ENCODE measurements at places on chromosomes 1 and 21.

- DNase-seq: no peak
Observed at GRCh38 chr1:18511874-18512150, 31.1 kb downstream of the KLHDC7A start.

GRCh38 chr1:44407430-44408211 is 2.6 kb downstream of the RNF220 start:
- no peak for DNase-seq

DNA sequence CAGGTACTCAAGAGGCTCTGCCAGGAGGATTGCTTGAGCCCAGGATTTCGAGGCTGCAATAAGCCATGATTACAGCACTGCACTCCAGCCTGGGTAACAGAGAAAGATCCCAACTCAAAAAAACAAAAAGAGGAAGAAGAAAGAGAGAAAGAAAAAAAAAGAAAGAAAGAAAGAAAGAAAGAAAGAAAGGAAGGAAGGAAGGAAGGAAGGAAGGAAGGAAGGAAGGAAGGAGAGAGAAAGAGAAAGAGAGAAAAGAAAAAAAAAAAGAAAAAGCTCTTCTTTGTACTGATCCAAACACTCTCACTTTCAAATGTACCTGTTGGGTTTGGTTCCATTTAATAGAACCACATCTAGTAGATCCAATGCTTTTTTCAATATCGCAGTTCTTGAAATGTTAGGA is 11.8 kb downstream of the BATF3 start:
- no peak for DNase-seq

GRCh38 chr1:12600335-12600734 is 17.7 kb downstream of the DHRS3 start:
- no peak for DNase-seq

GRCh38 chr1:43831851-43832250 is 101.8 kb upstream of the ARTN start:
- no peak for DNase-seq

DNA sequence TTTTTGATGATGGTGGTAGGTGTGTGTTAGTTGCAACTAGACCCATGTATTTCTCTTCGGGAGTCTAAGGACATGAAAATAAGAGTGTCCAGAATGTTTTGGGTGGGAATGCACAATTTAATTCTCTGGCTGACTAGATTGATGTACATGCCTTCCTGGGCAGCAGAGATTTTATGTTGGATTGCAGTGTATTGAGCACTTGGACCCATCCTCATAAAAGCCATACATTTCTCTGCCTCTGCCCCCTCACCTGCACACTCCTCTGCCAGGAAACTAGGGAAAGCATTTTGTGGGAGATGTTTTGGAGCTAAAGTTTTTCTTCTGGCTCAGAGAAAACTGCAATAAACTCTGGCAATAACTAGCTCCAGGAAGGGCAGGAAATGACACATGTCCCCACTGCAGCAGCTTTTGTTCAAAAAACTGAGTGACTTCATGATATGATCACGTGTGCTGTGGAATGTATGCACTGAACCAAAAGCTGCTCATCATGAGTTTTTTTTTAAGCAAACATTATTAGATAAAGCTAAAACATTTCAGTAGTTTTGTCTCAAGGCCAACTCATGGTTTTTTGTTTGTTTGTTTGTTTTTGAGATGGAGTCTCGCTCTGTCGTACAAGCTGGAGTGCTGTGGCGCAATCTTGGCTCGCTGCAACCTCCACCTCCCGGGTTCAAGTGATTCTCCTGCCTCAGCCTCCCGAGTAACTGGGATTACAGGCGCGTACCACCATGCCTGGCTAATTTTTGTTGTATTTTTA is 17.6 kb downstream of the RIT1 start:
- no peak for DNase-seq

- peak; percentile 38 for DNase-seq
Observed at GRCh38 chr1:17893891-17894631, 138.9 kb downstream of the ACTL8 start.

- peak; percentile 70 for DNase-seq
Observed at GRCh38 chr21:45525153-45525909, 16.9 kb downstream of the SLC19A1 start.

DNA sequence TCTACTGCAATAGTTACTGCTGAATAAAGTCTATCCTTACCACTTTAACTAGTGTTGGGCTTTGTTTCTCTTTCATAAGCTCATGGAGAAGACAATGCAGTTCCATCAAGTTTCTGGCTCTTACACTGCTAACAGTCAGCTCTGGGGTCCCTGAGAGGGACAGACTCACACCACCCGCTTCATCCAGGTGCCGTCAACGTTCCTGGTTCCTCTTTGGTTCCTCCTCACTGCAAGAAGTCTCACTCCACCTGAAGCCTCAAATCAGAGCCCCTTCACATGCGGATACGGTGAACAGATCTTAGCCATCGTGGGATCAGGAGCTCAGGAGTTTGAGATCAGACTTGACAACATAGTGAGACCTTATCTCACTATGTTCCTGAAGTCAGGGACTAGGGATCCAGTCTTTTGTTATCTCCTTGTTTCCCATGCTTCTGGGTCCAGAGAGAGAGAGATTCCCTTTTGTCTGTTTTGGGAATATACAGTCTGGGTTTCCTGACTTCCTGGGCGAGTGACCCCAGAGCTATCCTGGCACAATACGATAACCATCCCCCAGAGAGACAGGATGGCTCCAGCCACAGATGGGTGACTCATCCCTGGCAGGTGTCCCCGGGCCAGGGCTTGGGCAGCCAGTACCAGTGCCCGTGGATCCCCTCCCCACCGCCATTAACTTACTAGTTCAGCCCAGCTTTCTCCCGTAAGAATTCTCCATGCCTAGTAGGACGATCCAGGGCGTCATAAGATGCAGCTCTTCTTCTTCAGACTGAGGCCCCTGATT is 14.3 kb upstream of the PCP4 start:
- no peak for DNase-seq

GRCh38 chr1:182111496-182111895 is 50.0 kb upstream of the ZNF648 start:
- no peak for DNase-seq

DNA sequence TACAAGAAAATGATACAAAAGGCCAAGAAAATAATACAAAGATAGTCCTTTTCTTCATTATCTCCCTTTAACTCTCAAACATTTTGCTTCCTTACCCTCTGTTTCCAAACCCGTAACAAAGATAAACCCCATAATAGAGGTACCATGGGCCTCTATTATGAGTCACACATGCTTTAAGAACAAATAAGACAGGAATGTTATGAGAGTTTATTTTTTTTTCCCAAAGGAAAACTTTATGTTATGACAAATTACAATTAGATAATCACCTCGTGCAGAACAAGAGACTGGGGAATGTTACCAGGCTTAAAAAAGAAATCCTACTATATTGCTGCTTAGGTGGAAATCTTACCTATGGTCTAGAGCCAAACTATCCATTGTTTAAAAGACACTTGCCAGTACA is 272.0 kb downstream of the BRINP3 start:
- no peak for DNase-seq

GRCh38 chr1:65946960-65947359 is 154.3 kb downstream of the PDE4B start:
- no peak for DNase-seq

GRCh38 chr1:154877370-154877974 is 7.4 kb upstream of the KCNN3 start:
- peak; percentile 55 for DNase-seq

- DNase-seq: no peak
Observed at GRCh38 chr21:31158789-31159581, 120.7 kb upstream of the KRTAP19-8 start.

- peak; percentile 85 for DNase-seq
Observed at GRCh38 chr1:41662061-41662764, 177.7 kb upstream of the EDN2 start.

- DNase-seq: no peak
Observed at GRCh38 chr1:211182746-211183145, 48.8 kb upstream of the KCNH1 start.

DNA sequence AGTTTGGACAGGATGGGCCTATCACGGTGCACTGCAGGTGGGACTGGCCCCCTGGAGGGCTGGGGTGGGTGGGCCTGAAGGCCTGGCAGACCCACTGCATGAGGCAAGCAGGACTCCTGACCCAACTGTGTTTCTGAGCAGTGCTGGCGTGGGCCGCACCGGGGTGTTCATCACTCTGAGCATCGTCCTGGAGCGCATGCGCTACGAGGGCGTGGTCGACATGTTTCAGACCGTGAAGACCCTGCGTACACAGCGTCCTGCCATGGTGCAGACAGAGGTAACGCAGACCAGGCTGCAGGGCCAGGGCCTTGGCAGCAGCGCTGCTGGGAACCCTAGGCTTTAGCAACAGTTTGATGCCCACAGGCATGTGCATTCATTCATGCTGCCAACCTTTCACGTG is 29.0 kb upstream of the KDM4A start:
- DNase-seq: peak; percentile 48

DNA sequence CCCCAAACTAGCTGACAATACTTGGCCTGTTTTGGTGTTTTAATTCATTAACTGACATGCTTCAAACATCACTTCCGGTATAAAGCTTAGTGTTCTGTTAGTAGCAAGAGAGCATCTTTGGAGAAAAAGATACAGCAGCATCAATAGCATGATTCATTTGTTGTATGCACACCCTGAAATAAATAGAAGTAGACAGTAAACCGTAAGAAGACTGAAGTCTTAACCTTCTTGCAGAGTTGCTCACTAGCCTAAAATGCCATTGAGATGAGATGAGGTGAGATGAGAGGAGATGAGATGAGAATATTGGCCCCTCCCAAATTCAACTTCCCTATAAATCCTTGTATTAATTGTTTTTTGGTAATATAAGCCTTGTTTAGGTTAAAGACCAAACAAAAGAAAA is 108.8 kb downstream of the TNFSF18 start:
- DNase-seq: no peak

DNA sequence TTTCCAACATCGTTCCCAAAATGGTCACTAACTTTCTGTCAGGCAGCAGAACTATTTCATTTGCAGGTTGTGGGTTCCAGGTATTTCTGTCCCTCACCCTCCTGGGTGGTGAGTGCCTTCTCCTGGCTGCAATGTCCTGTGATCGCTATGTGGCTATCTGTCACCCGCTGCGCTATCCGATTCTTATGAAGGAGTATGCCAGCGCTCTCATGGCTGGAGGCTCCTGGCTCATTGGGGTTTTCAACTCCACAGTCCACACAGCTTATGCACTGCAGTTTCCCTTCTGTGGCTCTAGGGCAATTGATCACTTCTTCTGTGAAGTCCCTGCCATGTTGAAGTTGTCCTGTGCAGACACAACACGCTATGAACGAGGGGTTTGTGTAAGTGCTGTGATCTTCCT is 9.3 kb downstream of the OR2AJ1 start:
- no peak for DNase-seq

DNA sequence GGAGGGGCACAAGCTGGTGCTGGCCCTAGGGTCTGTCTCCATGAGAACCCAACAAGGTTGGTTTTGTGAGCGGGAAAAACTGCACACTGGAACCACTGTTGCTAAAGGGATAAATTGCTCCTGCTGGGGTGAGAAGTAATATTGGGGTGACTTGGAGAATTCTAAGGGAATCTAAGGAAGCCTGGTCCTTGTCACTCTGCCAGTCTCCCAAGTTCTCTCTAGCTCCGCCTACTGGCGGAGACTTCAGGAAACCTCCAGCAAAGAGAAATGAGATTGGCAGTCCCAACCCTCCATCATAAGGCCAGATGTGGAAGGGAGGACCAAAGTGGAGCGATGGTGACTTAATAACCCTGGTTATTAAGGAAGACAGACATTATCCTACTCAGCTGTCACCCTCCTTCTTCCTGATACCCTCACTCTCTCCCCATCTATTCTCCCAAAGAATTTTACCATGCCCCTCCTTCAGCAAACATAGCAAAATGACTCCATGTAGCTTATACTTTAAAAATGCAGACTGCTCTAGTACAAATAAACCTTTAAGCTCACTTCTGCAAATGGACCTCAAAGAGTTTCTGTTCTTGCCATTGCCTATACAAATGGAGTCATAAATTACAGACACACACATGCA is 2.7 kb downstream of the LCE1F start:
- DNase-seq: no peak

DNA sequence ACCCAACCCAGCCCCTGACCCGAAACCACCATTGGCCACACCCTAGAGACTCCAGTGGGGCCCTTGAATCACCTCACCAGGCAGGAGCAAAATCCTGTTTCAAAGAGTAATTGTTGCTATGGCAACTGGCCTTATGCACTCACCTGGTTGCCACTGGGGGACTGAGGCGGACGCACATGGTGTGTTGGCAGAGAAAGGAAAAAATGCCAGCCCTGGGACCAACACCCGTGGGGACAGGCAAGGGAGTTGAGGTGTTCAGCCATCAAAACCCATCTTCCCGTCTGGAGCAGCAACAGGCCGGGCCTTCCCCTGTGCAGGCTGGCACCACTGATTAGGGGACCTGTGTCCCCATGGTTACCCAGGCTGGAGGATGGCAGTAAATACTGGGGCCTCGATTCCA is 395.8 kb upstream of the VAMP3 start:
- DNase-seq: peak; percentile 23

GRCh38 chr1:12504601-12505000 is 113.4 kb downstream of the DHRS3 start:
- DNase-seq: no peak

- peak; percentile 88 for DNase-seq
Observed at GRCh38 chr1:154878371-154879037, 8.4 kb upstream of the KCNN3 start.

DNA sequence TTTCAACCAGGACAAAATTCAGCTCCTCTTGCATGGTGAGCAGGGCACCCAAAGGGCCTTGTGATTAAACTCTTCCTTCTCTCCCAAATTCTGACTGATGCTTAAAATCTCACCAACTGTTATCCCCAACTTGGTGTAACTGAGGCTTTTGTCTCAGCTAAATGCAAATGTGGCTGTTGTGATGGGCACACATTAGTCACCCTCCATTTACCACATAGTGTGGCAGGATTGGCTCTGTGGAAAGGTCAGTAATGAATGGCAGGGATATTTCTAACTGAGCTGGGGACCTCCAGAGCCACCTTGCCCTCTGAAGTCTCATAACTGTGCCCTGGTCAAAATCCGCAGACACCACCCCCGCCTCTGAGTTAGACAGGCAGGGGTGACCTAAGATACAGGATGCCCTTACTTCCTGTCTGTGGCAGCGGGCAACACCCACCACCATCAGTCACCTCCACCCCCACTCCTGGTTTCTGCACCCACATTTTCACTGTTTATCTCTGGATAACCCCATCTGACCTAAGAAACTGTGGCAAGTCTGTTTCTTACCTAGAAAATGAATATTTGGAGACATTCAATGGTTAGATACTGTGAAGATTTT is 25.4 kb upstream of the RGS16 start:
- DNase-seq: no peak

- DNase-seq: no peak
Observed at GRCh38 chr1:201503397-201504176, 3.3 kb downstream of the CSRP1 start.

- DNase-seq: no peak
Observed at GRCh38 chr1:85179522-85179921, 21.3 kb downstream of the SYDE2 start.
